ENCODE measurements at places on chromosomes 5 and 9. TPM values are rescaled to one million over a fixed set of nuclear protein-coding genes. Genes with fewer than 3 reads are reported as not detected.

GRCh38 chr5:119347574-119347973 is 8.2 kb upstream of the TNFAIP8 start:
- DNase-seq = no peak

GRCh38 chr9:137638680-137639079 is 19.9 kb downstream of the EHMT1 start:
- DNase-seq = no peak

The LCN9 gene
- not detected for total RNA-seq

DNA sequence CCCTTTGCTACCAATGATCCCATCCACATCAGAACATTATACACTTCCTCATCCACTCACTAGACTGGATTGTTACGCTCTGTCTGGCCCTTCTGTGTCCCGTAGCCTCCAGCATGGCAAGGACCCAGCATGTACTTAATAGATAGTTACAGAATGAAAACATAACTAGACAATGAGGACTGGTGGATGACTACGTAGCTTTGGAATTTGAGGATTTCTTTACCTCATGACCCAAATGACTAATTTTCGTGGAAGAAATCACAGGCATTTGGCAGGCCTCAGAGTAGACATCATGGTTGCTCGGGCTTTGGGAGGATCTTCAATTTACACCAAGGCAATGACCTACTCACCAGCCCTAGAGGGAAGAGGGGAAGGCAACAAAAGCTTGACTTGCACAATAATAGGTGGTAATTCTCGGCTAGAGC is 299.8 kb downstream of the TLE1 start:
- DNase-seq = peak; percentile 82

DNA sequence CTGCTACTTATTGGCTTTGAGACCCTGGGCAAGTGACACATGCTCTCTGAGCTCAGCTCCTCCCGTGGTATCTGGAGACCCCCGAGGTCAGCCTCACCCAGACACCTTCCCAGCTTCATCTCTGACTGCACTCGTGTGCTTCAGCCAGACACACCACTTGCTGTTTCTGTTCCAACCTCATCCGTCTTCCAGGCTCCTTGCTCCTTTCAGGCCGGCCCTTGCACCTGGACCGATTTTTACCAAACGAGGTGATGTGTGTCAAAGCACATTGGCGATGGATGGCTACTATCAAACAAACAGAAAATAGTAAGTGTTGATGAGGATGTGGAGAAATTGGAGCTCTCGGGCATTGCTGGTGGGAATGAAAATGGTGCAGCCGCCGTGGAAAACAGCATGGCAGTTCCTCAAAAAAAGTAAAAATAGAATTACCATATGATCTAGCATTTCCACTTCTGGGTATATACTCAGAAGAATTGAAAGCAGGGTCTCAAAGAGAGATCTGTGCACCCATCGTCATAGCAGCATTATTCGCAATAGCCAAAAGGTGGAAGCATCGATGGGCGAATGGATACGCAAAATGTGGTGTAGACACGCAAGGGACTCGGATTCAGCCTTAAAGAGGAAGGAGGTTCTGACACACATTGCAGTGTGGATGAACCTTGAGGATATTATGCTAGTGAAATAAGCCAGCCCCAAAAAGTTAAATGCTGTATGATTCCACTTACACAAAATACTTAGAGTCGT is 96.1 kb upstream of the IER5L start:
- no peak for DNase-seq

The CDH6 gene
- not detected for total RNA-seq

The BARHL1 gene
- total RNA-seq = not detected

The ROR2 gene
- total RNA-seq = not detected

DNA sequence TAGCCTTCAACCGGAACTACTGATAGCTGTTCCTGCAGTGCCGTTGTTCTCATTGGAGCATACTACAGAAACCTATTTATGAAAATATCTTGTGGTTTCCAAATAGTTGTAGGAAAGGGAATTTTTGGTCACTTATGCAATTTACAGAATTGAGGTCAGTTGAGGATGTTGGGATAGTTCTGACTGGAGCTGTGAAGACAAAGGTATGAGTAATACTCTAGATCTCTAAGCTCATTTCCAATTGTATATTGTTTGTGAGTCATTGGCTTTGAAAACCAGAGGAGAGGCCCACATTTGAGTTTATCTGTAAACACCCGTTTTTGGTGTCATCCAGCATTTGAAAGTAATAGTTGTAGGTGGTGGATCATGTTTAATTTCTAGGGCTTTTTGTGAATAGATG is 561.3 kb upstream of the WWC1 start:
- no peak for DNase-seq

GRCh38 chr5:54700986-54701578 is 183.5 kb downstream of the SNX18 start:
- DNase-seq = no peak

The PCDHB12 gene
- total RNA-seq = 0.26 TPM
